Activated CD4-positive, CD25-positive, alpha-beta regulatory T cell (primary cell): ENCODE measurements at places on chromosomes 2 and 18.

GRCh38 chr18:57223144-57223870 lies 76.4 kb downstream of the BOD1L2 start:
- no peak for DNase-seq

DNA sequence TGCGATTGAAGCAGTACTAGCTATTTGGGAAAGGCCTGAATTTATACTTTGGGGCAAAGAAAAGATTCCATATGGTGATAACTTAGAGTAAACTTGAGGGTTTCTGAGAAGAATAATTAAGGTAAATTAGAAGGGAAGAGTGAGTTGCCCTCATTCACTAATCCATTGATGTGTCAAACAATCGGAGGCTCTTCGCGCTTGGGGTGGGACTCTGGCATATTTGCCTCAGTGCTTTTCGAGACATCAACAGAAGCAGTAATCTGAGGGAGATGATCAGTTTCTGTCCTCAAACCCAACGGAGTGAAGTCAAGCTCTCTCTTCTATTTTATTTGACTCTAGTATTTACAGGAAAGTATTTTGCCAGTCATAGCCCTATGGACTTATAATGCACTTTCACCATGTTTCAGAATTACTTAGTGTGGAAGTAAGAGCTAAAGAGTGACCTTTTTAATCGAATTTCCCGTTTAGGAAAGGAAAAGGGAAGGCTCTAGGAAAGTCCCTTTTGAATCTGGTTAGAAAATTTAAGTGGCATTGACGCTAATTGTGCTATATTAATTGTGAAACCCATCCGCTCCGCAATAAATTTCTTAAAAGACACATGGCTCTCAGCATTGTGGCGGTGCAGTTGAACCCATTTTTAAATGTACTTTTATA lies 1.3 kb downstream of the RAB10 start:
- DNase-seq, result no peak

- DNase-seq, result no peak
Measured at GRCh38 chr2:241208058-241208457, 19.6 kb downstream of the ANO7 start.

- no peak for DNase-seq
Measured at GRCh38 chr2:150598383-150598782, 110.9 kb upstream of the RND3 start.

DNA sequence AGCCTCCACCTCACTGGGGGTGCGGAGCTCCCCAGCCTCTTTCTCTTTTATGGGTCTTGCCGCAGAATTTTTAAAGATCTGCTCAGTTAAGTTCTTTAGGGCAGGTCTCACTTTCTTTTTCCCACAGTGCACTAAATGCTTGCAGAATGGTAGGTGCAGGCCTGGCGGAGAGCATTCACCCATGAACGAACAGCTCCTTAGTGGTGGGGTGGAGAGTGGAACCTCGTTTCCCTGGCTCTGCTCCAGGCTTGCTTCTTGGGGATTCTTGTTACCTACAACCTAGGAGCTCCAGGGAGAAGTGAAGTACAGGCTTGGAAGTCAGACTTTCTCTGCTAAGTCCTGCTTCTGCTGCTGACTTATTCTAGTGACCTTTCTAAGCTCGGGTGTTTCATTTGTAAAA lies 70.3 kb upstream of the PXDN start:
- DNase-seq, result no peak

GRCh38 chr2:61450144-61450543 lies 20.7 kb downstream of the USP34 start:
- DNase-seq, result no peak

DNA sequence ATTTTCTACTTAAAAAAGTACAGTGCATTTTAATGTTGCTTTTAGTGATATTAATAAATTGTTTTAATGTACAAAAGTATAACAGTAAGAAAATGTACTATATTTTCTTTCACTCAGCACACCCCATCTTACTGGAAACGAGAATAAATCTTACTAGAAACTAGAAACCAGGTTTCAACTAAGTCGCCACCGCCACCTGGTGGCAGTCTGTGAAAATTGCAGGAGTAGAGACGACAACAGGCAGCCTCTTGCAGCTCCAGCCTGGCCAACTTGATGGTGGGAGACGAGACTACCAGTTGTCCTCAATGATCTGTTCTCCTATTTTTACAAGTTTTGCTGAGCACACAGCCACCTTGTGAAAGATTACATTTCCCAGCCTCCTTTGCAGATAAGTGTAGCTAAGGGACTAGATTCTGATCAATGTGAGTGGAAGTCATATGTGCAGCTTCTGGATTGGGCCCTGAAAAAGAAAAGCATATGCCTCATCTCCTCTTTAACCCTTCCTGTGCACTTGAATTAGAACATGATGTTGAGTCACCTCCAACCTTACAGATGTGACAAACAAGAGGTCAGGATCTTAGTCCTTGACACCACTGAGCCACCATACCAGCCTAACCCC lies 8.7 kb downstream of the OTOF start:
- peak; percentile 47 for DNase-seq

DNA sequence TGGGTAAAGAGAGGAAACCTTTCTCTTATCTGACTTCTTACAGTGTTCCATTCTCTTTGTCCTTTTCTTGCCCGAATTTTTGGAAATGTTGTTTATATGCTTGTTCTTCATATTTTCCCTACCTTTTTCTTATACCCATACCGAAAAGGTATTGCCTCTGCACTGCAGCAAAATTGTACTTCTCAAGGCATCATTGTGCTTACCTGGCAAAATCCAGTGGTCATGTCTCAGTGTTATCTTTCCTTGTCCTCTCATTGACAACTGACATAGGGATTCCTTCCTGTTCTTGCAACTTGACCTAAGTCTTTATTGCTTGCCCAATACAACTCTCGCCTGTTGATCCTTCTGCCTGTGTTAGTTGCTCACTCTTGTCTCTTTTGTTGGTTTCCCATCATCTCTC lies 842.2 kb downstream of the CNTNAP5 start:
- no peak for DNase-seq

- no peak for DNase-seq
Measured at GRCh38 chr2:233901367-233901766, 15.8 kb upstream of the TRPM8 start.

- no peak for DNase-seq
Measured at GRCh38 chr2:155099784-155100183, 401.3 kb downstream of the KCNJ3 start.

DNA sequence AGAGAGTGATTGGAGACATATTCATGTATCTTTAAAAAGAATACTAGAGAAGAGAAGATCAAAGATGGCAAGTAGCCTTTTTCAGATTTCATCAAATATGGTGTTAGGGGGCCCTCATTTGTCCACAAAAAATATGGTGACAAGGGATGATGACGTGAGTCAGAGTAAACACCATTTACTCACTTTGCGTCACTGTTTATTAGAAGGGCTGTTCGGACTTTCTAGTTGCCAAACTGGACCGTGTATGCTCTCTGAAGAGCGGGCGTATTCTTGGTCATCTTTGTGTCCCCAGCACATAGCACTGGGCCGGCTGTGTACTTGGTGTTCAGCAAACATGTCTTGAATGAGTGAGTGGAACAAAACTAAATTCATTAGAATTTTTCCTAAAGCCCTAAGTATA lies 37.5 kb downstream of the TTC39C start:
- DNase-seq, result no peak

DNA sequence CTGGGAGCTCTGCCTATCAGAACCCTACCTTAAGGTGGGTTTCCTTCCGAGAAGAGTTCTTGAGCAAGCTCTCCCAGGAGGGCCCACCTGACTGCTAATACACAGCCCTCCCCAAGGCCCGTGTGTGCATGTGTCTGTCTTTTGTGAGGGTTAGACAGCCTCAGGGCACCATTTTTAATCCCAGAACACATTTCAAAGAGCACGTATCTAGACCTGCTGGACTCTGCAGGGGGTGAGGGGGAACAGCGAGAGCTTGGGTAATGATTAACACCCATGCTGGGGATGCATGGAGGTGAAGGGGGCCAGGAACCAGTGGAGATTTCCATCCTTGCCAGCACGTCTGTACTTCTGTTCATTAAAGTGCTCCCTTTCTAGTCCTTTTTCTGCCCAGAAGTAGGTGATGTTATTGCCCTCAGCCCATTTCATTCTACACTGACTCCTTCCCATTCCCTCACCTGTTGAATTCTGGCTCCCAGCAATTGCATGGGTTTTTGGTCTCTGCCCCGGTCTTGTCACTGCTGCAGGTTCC lies 6.5 kb downstream of the TMEM37 start:
- no peak for DNase-seq

- DNase-seq, result no peak
Measured at GRCh38 chr2:101305035-101305434, 3.5 kb downstream of the RNF149 start.

DNA sequence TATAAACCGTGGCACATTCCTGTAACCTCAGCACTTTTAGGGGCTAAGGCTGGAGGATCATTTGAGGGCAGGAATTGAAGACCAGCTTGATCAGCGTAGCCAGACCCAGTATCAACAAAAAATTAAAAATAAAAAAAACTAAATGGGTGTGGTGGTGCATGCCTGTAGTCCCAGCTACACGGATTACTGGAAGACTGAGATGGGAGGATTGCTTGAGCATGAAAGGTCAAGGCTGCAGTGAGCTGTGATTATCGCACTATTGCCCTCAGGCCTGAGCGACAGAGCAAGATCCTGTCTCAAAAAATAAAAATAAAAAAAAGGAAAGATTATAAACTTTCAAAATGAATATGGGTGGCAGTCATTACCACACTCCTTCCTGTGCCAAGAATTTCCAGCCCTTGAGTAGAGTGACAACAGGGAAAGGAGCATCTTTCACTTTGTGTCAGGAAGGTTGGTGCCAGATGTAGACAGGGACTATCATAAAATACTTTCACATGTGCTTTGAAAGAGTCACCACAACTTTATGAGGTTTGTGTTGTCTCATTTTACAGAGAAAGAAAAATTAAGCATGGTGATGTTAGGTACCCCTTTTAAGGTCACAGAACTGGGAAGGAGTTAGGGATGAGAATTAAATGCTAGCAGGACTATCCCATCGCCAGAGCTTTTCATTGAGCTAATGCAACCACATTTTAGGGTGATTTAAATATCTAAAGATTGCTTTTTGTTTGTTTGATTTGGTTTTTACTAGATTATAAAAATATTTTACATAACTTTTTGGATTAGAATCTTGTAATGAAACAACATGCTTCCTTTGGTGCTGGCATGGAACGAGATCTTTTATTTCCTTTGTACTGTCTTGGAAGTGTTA lies 1617.4 kb upstream of the ACVR2A start:
- no peak for DNase-seq

DNA sequence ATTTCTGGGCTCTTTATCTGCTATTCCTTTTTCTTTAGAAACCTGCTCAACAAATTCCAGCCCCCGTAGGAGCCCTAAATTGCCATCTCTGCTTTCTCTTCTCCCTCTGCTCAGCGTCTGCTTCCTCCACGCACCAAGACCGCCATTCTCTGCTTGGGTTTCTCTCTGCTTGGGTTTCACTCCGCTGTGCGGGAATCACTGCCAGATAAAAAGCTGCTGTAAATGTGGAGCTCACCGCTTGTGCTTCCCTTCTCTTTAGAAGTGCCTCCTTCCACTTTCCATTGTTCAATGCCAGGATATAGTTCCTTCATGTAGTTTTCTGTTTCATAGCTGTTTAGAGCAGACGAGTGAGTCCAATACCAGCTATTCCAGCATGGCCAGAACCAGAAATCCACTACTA lies 45.9 kb downstream of the TMEM237 start:
- DNase-seq, result no peak
